ENCODE measurements at places on chromosomes 2 and 18.

DNA sequence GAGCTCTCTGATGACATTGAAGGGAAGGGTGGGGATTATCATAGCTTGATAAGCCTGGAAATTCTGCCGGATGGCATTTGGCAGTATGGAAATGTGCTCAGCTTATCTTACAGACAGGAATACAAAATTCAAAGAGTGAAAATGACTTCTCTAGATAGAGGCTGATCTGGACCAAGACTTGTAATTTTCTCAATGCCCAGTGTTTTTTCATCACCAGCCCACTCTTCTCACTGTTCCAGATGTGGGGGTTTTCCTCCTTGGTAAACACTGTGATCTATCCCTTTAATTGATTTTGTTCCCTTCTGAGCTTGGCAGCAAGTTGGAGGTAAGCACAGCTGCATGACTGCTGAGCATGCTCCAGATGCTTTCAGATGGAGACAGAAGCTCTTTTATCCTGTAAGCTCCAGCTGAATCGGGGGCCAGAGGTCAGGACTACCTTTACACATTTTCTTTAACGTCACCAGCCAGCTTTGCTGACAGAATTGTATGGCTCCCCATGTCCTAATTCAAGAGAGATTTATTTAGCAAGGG, 287.4 kb upstream of the TCF4 start:
- no peak for DNase-seq

GRCh38 chr2:201966691-201967438, 66.8 kb upstream of the FZD7 start:
- no peak for DNase-seq

DNA sequence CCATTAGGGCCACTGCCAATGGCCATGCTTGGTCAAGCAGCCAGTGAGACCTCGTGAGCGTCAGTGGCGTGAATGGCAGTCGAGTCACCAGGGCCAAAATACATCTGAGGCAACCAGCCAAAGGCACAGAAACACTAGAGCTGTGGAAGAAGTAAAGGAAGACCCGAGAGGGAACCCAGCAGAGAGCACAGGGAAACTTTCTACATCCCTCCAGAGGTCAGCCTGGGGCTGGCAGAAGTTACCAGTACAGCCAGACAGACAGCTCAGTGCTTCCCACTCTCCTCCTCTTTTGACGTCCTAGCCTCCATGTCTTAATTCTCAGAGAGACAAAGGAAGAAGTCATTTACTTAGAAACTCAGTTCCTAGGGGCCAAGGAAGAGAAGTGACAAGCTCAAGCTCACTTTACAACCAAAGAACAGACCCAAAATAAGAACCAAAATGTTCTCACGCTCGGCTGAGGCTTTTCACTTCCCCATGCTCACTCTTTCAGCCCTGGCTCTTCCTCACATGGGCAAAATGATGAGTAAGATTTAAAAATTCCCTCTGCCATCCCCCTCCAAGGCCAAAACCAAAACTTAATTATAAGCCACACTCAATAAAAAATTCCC, 8.7 kb downstream of the CYRIA start:
- DNase-seq: peak; percentile 73

DNA sequence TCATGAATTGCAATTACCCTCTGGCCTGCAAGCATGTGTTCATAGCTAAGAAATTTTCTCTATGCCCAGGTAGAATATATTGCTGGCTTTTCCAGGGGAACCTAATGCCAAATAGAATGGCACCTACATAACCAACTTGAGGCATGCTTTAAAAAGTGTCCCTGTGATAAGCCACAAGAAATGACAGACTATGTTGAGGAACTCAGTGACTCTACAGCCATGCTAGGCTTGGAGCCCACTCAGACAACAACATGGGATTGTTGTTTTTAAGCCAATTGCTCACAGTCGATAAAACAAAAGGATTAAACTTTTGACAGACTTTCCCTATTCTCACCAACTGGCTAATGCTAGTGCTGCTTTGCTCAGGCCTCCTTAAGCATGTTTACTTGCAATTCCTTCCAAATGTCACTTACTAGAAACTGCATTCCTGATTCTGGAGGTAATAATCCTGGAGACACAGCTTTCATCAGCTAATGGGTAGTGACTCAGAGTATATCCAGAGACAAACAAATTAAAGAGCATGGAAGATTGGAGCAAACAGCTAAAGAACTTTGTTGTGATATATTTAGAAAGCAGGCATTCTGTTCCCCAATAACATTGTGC, 249.0 kb downstream of the SLC8A1 start:
- no peak for DNase-seq

DNA sequence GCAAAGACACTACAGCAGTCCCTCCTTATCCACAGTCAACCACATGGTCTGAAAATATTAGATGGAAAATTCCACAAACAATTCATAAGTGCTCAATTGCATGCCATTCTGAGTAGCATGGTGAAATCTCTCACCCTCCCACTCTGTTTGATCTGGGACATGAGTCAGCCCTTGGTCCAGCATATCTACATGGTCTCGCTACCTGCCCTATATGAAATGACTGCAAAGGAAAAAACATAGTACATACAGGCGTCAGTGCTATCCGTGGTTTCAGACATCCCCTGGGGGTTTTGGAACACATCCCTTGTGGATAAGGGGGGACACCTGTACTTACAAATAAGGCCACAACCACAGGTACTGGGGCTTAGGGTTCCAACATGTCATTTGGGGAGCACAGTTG, 73.7 kb downstream of the CABLES1 start:
- no peak for DNase-seq

- no peak for DNase-seq
These were observed 4.3 kb downstream of the TNP1 start for GRCh38 chr2:216855605-216856004.

DNA sequence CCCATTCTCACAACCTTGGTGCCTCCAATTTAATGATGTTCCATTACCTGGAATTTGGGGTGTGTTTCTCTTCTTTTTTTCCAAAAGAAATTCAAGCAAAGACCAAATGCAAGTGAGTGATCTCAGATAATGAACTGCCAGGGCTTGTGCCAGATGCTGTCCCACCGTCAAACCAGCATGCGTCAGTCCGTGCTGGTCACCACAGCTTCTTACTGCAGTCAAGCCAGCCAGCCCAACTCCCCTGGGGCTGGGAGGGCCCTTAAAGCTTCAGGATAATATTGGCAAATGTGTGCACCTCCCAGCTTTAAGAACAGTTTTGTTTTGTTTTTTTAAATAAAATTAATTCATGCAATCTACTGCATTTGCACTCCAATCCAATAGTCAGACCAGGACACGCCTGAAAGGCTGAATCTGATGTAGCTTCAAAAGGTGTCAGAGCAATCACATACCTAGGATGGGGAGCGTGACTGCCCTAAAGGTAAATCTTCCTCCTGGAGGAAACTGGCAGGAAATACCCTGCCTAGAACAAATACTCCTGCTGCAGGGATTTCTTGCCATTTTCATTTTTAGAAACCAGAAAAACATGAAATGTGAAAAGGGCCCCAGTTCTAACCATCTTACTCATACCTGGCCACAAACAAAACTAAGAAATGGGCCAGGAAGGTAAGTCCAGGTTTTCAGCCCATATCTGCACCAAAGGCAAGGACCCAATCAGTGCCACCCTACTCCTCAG, 26.8 kb upstream of the SP3 start:
- DNase-seq: no peak

GRCh38 chr2:98748292-98749065, 17.5 kb upstream of the MGAT4A start:
- no peak for DNase-seq

- no peak for DNase-seq
These were observed 132.4 kb upstream of the RAB6C start for GRCh38 chr2:129847043-129847442.

- DNase-seq: no peak
These were observed 77.9 kb upstream of the FAM124B start for GRCh38 chr2:224479826-224480225.

GRCh38 chr2:189865826-189866225, 81.6 kb downstream of the PMS1 start:
- no peak for DNase-seq

GRCh38 chr2:46311651-46312223, 14.5 kb downstream of the EPAS1 start:
- DNase-seq: no peak

- no peak for DNase-seq
These were observed 5.8 kb downstream of the TSHZ1 start for GRCh38 chr18:75216212-75216910.

GRCh38 chr2:6554466-6554865, 311.2 kb downstream of the CMPK2 start:
- no peak for DNase-seq

DNA sequence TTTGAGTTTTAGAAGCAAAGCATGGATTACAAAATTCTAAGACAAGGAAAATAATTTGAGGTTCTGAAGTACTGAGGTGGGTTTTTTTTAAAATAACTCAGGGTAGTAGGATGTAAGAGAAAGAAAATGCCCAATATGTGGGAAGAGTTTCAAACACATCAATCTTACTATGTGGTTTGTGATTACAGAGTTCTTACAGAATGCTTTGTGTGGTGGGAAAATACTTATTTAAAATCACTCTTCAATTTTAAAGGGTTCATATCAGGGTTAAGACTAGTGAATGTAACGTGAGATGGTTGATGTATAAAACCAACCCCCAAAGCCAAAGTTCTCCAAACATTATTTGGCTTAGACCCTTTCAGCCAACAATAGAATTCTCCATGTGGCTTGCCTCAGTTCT, 173.5 kb downstream of the UBE2E3 start:
- no peak for DNase-seq

DNA sequence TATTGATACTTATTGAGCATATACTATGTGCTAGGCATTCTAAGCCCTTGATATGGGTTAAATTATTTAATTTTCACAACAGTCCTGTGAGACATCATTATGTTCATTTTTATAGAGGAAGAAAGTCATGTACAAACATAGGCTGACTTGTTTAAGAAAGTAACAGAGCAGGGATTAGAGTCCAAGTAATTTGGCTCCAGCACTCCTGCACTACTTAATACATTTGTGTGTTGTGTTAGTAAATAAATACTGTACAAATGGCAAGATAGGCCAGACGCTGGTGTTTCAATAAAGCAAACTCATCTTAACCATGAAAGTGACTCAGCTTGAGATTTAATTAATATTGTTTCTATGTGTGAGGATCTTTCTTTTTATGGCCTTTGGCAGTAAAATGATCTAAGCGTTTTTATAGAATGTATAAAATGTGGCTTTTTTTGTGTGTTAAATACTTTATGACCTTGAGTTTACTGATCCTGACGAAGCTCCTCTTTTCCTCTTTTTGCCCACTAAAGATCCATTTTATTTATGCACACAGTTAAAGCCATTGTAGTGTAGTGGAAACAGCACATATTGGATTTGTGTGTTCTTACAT, 21.3 kb downstream of the NBEAL1 start:
- DNase-seq: no peak

DNA sequence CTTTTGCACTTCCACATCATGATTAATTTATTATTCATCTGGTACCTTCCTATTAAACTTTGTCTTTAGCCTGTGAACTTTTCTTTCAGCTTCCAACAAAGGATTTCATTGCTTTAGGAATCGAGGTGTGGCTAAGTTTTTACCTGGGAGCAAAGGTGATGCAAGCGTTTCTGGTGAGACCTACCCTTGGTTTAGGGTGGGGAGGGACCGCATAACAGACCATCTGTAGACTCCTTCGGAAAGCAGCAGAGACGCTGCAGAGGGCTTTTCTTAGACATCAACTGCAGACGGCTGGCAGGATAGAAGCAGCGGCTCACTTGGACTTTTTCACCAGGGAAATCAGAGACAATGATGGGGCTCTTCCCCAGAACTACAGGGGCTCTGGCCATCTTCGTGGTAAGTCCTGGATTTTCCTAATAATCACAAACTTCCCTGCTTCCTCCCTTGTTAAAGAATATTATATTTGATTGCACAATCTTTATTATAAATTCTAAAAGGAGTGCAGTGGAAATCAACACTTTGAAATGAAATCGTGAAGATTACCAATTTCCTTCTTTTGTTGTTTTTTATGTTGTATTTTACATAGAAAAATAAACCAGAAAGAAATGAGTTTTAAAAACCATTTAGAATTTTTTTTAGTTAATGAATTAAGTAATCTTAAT, at the start of gene DSG3:
Gene DSG3 (plus strand): TSS at position 212 of the 662 bp plus-strand sequence. CDS start 137 bp downstream, at position 349.
- DNase-seq: no peak

GRCh38 chr2:36680012-36680411, 16.5 kb upstream of the VIT start:
- DNase-seq: no peak

- no peak for DNase-seq
These were observed 84.7 kb upstream of the CYRIA start for GRCh38 chr2:16750175-16750924.

GRCh38 chr2:35503311-35503710, 852.3 kb upstream of the CRIM1 start:
- DNase-seq: no peak

GRCh38 chr18:31610286-31611205, 18.9 kb downstream of the TTR start:
- DNase-seq: no peak

DNA sequence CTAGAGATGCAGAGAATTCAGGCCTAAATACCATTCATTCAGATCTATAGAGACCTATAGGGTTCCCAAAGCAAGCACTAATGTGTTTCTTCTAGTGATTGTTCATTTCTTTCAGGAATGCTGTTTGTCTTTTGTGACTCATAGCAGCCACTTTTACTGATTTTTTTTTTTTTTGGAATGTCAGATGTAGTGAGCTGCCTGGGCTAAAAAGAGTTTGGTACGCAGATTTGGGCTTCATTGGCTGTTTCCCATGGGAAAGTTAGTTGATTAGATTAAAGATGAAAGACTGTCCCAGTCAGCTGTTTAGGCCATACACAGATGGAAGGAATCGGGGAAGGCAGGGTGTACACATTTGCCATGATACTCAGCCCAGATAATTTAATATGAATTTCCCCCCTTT, 87.6 kb downstream of the CDC42EP3 start:
- no peak for DNase-seq

- no peak for DNase-seq
These were observed 5.7 kb upstream of the GPR35 start for GRCh38 chr2:240619506-240620148.

GRCh38 chr2:3483227-3483985, 35.9 kb downstream of the ADI1 start:
- peak; percentile 69 for DNase-seq

DNA sequence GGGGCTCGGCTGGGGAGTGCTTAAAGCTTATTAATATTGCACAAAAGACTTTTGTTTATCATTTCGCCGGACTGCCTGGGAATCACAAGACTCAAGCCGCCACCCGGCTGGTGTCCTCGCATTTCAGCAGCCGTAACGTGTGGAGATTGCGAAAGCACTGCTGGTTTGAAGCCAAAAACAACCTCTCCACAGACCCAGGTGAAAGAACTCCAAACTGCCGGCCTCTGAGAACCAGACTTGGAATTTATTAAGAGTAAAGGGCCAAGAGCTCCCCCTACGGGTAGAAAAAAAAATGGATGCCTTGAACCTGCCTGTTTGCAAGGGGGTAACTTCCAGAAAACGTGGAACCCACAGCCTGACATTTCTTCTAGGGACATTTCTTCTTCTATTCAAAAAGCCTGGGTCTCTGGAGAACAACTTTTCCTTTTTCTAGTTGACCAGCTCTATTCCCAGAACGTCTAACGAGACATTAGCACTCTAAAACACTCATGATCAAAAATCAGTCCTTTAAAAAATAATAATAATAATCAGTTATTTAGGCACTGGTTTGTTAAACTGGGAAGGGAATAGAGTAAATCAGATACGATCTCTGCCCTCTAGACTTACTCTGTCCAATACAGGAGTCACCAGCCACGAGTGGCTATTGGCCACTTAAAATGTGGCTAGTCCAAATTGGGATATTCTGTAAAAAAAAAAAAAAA, 216.3 kb downstream of the C1D start:
- DNase-seq: peak; percentile 10
